Stimulated activated CD8-positive, alpha-beta memory T cell treated with anti-CD3 and anti-CD28 coated beads, Interleukin-15, amount 100 ng/mL, for 24 hours (primary cell): ENCODE measurements at places on chromosomes 4 and X.

GRCh38 chr4:105622269-105622668 lies 69.8 kb downstream of the ARHGEF38 start:
- no peak for DNase-seq

GRCh38 chr4:17367201-17367600 lies 144.7 kb downstream of the QDPR start:
- DNase-seq: no peak

DNA sequence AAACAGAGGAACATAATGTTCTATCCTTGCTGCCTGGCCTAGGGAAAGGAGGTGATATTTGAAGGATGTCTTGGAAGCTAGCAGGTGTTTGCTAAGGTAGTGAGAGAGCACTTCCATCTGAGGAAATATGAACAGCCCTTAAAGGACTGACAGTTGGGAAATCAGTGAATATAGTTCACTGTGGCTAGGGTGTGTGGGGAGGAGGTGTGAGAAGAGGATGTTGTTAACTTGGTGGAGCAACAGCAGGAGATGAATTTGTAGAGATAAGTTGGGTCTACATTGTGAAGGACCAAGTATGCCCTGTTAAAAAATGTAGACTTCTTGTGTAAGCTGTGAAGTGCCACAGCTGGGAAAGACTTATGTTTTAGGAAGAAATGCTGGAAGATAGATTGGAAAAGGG lies 25.5 kb downstream of the TBC1D19 start:
- no peak for DNase-seq

DNA sequence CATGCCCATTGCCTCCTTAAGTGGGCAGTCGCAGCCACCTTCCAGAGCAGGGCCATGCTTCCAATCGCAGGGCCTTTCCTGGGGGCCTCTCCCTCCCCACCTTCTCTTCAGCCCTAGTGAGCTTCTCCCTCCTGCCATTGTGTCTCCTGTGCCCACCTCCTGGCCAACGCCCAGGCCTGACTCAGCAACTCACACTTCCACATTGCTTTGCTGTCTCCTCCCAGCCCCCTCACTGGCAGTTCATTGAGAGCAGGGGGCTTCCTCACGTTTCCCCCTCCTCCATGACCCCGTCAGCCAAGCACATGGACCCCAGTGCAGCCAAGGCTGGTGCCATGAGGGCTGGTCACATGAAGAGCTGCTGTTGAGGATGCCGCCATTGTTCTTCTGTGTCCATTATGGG lies 25.9 kb downstream of the HTRA3 start:
- DNase-seq: no peak

DNA sequence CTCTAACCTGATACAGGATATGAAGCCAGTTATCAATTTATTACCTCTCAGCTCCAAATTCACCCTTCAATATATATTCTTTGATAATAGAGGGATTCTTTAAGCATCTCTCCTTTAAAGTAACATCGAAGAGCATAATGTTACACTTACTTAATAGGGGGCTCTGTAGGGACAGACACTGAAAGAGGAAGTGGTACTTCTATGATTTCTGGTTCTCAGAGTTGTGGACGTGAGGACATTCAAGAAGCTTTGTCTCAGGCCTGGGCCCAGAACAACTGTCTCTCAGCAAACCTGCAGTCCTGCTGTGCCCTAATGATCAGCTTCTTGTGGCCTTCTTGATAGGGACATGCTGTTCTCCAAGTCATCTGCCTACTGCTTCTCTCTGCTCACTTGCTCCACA lies 4.2 kb upstream of the ZXDB start:
- DNase-seq: no peak

- DNase-seq: no peak
Observed at GRCh38 chr4:125849869-125850268, 535.1 kb downstream of the FAT4 start.

DNA sequence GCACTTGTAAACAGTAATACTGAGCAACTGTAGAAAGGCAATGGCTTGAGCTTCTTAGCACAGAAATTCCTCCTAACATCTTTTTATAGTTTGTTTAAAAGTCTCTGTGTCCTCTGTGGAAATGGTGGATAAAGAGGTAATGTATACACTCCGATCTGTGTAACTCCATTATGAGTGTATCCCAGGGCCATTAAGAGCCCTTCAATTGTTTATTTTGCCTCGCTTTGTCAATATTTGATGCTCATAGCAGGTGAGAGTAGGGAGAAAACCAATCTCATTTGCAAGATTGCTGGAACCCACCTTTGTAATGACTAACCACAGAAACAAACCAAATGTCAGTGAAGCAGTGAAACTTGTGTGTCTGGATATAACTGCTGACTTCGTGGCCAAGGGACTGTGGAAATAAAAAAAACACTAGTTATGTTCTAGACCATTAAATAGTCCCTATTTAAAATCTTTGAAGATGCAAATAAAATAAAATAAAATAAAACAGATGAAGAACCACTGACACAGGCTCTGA lies 598.2 kb upstream of the BOD1L1 start:
- no peak for DNase-seq

GRCh38 chr4:14143892-14144291 lies 516.4 kb upstream of the BOD1L1 start:
- DNase-seq: no peak

GRCh38 chr4:16588149-16588548 lies 310.3 kb downstream of the LDB2 start:
- DNase-seq: no peak

DNA sequence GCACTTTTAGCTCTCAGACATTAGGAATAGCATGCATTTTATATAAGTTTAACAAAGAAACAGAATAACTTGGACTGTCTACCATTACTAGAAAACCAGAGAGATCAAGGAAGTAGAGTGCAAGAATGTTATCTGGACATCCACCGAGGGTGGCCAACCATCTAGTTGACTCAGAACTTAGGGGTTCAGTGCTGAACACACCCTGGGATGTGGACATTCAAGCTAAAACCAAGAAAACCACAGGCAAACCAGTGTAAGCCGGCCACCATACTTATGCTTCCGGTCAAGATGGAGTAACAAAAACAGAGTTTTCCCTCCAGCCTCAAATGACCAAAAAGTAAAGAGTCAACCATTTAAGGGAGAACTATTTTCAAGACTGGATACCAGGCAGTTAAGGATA lies 181.4 kb upstream of the MXRA5 start:
- no peak for DNase-seq

DNA sequence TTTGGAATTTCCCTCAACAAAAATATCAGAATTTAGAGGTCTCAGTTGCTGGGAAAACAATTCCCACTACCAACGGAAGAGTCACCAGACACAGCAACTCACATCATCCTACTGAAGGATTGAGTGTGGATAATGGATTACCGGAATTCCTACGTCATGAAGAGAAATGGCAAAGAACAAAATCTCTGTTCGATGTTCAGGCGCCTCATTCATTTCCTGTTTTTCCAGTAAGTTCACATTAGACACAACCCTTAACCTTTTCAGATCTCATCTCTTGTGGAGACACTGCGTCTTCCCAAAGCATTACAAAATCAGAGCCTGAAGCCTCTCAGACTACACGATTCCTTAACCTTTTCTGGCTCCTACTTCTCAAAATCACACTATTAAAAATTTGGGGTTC lies 58.5 kb upstream of the CPEB2 start:
- no peak for DNase-seq

- no peak for DNase-seq
Observed at GRCh38 chr4:7000421-7001176, 42.6 kb upstream of the TADA2B start.
